Right renal pelvis (tissue), 4 donors: ENCODE measurements at places on chromosomes 11 and 22. TPM values are rescaled to one million over a fixed set of nuclear protein-coding genes. Genes with fewer than 3 reads are reported as not detected.

The FAM83F gene
- 2.2 TPM for polyA plus RNA-seq

GRCh38 chr11:84022695-84023094 lies 736.5 kb upstream of the CCDC90B start:
- DNase-seq, result no peak

The OR5B21 gene
- not detected for polyA plus RNA-seq

GRCh38 chr11:60847896-60848295 lies 6.0 kb downstream of the CCDC86 start:
- DNase-seq, result no peak

The GAS2L1 gene
- 6.9 TPM for polyA plus RNA-seq

The PACSIN3 gene
- polyA plus RNA-seq, result 42.0 TPM

GRCh38 chr22:27381552-27381951 lies 420.0 kb downstream of the MN1 start:
- DNase-seq, result no peak

DNA sequence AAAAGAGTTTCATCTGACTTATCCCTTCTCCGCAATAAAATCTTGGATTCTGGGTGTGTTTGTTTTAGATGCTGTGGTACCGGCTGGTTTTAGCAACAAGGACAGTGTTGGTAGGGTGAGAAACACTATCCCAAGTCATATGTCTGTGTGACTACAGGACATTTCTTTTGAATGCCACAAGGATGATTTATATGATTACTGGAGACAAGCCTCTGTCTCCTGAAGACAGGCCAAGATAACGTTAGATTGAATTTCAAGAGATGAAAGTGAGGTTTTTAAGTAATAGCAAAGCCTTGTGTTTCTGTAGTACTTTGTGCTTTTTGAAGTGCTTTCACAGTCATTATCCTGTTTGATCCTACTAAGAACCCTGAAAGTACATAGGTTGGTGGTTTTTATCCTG lies 101.6 kb downstream of the COMMD9 start:
- no peak for DNase-seq

DNA sequence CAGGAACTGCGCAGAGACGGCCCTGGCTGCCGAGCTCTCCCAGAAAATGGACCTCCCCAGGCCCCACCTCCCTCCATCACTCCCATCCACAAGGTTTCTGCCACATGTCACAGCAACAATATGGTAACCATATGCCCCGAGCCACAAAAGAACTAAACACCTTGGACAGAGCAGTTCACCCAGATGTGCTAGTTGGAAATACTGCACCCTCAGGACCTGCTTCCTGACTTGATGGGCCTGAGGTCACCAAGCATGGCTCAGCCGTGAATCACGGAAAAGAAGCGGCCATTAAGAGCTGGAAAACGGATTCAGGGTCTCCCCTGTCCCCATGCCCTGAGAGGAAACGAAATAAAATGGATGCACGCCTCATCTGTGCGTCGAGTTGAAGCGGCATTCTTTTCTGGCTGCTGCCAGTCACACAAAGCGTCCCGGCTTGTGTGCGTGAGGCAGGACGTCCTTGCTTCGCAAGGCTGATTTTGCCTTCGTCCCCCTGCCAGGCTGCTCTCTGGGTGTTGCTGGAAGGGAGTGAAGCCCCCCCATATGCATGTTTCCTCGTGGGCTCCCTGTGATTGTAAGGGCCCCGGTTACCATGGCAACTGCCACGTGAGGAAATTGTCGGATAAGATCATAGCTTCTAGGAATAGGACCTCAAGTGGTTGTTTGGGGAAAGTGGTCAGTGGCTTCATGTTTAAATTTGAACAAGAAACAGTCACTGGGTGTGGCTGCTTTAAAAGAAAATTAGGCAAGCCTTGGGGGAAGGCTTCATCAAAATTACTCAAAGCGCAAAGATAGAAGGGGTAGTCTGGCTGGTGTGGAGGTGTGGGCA lies 51.7 kb downstream of the FLI1 start:
- DNase-seq, result no peak

The USP47 gene
- polyA plus RNA-seq, result 87.4 TPM

The OR51B5 gene
- polyA plus RNA-seq, result 0.69 TPM

The LIF gene
- polyA plus RNA-seq, result 2.0 TPM

The VWCE gene
- 2.6 TPM for polyA plus RNA-seq

- DNase-seq, result no peak
These were observed 813.2 kb downstream of the BRD1 start for GRCh38 chr22:49014227-49015201.

The MMP27 gene
- polyA plus RNA-seq, result not detected

GRCh38 chr11:7413961-7414915 lies 71.1 kb upstream of the OLFML1 start:
- DNase-seq, result no peak

- no peak for DNase-seq
These were observed 863.6 kb downstream of the FAM181B start for GRCh38 chr11:81870066-81870412.

The DAGLA gene
- polyA plus RNA-seq, result 3.4 TPM

GRCh38 chr22:20520093-20520511 lies 12.7 kb downstream of the MED15 start:
- DNase-seq, result no peak

- no peak for DNase-seq
These were observed 42.1 kb upstream of the STK33 start for GRCh38 chr11:8636127-8636526.

DNA sequence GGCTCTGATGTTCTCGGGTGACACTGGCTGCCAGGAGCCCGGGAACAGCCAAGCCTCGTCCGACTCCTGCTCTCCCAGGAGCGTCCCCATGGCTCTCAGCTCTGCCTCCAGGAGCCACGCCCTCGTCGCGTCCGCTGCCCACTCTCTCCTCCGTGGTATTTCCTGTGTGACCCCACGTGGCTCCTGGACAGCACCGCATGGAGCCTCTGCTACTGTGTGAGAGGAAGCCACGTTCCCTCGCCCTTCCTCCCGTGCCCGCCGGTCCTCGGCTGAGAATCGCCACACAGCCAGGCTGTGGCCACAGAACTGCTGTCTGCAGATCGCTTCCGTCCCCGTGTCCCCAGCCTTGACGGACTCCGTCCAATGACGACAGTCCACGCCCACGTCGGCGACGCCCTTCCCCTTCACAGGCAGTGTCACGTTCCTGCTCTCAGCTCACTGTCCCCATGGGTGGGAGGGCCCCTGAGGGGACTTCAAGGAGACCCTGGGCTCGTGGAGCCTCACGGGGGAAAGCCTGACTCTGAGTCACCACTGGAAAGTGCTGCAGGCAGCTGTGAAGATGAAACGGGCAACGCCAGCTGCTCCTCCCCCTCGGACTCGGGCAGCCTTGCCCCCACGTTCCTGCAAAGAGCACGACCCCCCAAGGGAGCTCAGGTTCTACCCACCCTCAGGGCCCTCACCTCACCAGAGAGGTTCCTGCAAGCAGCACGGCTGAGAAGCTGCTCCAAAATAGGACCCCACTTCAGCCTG lies 458.5 kb downstream of the BRD1 start:
- no peak for DNase-seq

DNA sequence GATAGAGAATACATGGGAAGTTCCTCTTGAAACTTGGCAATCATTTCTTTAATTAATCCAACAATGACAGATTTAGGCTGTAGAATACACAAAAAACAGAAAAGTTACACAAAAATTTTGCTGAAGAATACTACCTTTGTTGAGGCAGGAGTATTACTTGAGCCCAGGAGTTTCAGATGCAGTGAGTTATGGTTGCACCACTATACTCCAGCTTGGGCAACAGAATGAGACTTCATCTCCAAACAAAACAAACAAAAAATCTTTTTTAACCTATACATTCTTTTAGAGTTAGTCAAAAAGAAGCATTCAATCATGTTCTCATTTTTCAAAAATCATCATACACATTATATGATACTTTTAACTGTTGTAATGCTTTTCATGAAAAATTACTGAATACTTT lies 22.1 kb downstream of the UEVLD start:
- no peak for DNase-seq

The OR8D4 gene
- not detected for polyA plus RNA-seq

The ZNF202 gene
- 18.6 TPM for polyA plus RNA-seq

The NPAS4 gene
- 0.30 TPM for polyA plus RNA-seq

GRCh38 chr11:86108191-86108590 lies 39.3 kb upstream of the PICALM start:
- no peak for DNase-seq

The PATE2 gene
- polyA plus RNA-seq, result not detected

- no peak for DNase-seq
These were observed 4.1 kb downstream of the OLFML1 start for GRCh38 chr11:7489376-7489775.

The C11orf91 gene
- 0.12 TPM for polyA plus RNA-seq
